ENCODE measurements at places on chromosomes 16 and 17.

- DNase-seq, result peak; percentile 49
Observed at GRCh38 chr16:56793492-56793891, 63.6 kb downstream of the NUP93 start.

GRCh38 chr17:45240905-45241327 is 19.2 kb downstream of the FMNL1 start:
- DNase-seq, result no peak

GRCh38 chr16:19474617-19475016 is 47.3 kb downstream of the GDE1 start:
- no peak for DNase-seq

GRCh38 chr16:71883168-71883848 is 674 bp downstream of the ZNF821 start:
- peak; percentile 77 for DNase-seq

- peak; percentile 15 for DNase-seq
Observed at GRCh38 chr16:78196502-78196901, 97.0 kb downstream of the WWOX start.
